NCI-H2029 (cell line): ENCODE measurements at places on chromosomes 6 and 20.

- DNase-seq: no peak
Measured at GRCh38 chr6:49980898-49981297, 11.5 kb upstream of the DEFB113 start.

DNA sequence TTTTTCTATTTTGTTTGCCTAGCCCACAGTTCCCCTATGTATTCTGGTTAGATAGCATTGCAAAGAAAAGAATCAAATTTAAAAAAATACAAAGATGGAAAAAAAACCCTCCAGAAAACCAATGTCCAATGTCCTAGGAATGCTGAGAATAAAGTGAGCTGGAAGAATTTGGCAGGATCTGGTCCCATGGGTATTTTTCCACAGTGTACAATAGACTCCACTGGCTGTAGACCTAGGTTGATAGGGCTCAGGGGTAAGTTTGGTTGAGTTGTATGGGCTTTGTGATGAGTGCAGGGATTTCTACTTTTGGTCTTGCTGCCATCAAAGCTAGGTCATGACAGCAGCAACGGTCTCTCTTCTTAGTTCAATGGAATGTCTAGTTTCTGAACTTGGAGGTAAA is 41.5 kb downstream of the SLC22A2 start:
- no peak for DNase-seq

GRCh38 chr6:106963544-106963943 is 11.0 kb downstream of the CD24 start:
- DNase-seq: peak; percentile 95

- DNase-seq: no peak
Measured at GRCh38 chr6:7671076-7671475, 54.8 kb upstream of the BMP6 start.

DNA sequence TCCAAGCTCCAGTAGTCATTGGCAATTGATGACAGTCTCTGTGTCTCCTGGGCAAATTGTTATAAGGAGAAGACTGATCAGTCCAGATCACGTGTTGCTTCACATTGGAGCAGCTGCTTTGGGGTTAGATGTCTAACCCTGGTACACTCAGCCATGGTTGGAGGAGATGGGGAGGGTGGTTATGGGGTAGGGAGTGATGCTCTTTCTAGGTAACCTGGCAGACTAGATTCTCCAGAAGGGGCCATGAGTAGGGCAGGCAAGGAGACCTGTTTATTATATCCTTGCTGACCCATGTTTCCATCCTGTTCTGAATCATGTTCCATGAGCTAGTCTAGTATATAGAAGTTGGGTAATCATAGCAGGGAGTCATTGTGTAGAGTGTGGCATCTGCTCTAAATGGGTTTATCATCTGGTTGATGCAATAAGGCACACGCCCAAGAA is 50.8 kb upstream of the BACH2 start:
- no peak for DNase-seq

DNA sequence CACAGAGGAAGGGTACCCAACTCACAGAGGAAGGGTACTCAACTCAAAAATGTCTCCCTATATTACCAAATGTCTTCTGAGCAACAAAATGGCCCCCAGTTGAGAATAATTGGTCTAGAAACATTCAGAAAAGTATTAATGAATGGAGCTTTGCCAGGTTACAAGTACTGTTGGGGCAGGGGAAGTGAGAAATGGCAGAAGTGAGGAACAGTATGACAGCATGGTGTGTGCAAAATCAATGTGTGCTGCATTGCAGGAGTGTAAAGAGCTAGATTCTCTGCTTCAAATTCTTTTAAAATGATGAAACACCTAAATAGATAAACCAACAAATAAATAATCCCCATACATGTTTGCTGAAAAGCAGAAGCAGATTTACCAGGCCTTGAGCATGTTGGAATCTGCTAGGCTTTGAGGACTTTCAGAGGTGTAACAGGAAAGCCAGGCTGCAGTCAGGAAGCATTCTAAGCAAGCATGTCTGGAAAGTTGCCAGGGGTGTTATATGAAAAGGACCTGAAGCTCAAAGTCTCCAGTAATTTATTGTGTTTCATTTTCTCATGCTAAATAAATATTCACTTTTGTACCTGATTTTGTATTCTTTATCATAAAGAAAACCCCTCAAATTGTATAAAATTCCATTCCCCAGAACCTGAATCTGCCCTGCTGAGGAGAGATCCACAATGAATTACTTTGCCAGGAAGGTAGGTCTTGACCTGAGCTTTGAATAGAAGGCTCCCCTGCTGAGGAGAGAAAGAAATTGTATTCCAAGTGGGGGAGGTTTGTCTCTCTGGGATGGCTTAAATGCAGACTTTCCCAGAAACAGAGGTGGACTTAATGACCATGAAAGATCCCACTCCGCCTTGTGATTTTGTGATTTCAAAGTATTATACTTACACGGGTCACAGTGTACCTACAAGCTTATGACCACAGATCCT is 265.0 kb upstream of the MARCKS start:
- DNase-seq: peak; percentile 81

DNA sequence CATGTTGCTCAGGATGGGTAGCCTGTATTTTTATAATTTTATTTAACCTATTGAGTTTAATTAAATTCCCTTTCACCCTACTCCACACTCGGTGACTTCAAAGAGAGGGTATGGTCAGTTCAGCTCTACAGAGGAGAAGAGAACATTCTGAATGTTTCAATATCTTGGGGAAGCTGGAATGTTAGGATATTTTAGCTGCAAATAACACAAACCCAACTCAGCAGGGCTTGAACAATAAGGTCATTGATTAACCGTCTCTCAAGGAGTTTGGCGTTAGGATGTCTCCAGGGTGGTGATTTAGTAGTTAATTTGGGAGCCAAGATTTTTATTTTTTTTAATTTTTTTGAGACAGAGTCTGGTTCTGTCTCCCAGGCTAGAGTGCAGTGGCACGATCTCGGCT is 143.6 kb upstream of the SALL4 start:
- DNase-seq: no peak

- DNase-seq: no peak
Measured at GRCh38 chr6:44481760-44482159, 94.3 kb downstream of the CDC5L start.

DNA sequence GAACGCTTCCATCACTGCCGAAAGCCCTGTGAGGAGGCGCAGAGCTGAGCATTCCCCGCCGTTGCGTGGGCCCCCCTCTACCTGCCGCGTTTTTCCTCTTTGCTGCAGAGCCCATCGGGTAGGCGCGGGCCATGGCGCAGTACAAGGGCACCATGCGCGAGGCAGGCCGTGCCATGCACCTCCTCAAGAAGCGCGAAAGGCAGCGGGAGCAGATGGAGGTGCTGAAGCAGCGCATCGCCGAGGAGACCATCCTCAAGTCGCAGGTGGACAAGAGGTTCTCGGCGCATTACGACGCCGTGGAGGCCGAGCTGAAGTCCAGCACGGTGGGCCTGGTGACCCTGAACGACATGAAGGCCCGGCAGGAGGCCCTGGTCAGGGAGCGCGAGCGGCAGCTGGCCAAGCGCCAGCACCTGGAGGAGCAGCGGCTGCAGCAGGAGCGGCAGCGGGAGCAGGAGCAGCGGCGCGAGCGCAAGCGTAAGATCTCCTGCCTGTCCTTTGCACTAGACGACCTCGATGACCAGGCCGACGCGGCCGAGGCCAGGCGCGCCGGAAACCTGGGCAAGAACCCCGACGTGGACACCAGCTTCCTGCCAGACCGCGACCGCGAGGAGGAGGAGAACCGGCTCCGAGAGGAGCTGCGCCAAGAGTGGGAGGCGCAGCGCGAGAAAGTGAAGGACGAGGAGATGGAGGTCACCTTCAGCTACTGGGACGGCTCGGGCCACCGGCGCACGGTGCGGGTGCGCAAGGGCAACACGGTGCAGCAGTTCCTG is 693 bp downstream of the FAM50B start:
- no peak for DNase-seq
